D341Med (cell line): ENCODE measurements at places on chromosomes 3 and 15.
A peak's percentile ranks its signal among the peaks of the same experiment; 100 is the strongest.

GRCh38 chr15:89187986-89188514, 33.3 kb downstream of the RLBP1 start:
- no peak for DNase-seq

GRCh38 chr3:49470714-49471420, 800 bp downstream of the DAG1 start:
- DNase-seq = no peak

GRCh38 chr15:49606594-49606993, 14.0 kb downstream of the FAM227B start:
- no peak for DNase-seq

GRCh38 chr3:33377931-33378330, 62.3 kb downstream of the UBP1 start:
- DNase-seq = no peak

GRCh38 chr15:100849855-100850218, 29.8 kb upstream of the ALDH1A3 start:
- DNase-seq = no peak

DNA sequence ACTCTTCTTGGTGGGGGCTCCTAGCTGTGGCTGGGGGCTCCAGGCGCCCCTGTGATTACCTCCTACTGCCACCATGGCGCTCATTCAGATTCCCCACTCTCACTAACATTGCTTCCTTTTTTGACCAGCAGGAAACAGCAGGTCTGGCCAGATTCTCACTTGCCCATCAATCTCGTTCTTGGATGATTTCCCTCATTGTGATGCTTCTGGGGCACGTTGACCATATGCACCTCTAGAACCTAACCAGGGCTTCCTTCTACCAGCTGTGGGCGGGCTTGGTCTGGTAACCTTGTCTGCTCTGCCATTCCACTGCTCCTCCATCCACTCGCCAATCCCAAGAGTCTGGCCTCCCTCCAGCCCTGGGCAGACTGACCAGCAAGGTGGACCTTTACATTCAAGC, 35.9 kb upstream of the PTPN23 start:
- no peak for DNase-seq

- DNase-seq = peak; percentile 24
These were observed 17.1 kb upstream of the IGDCC3 start for GRCh38 chr15:65394936-65395335.

- no peak for DNase-seq
These were observed 11.1 kb downstream of the IGF2BP2 start for GRCh38 chr3:185813691-185814215.

- DNase-seq = no peak
These were observed 43.0 kb downstream of the NSMCE3 start for GRCh38 chr15:29226436-29227208.

- no peak for DNase-seq
These were observed 280.5 kb downstream of the GAP43 start for GRCh38 chr3:115903843-115904242.

- DNase-seq = no peak
These were observed 13.2 kb downstream of the ABCC5 start for GRCh38 chr3:184004476-184004875.
